ENCODE measurements at places on chromosomes 3 and 15.
A peak's percentile ranks its signal among the peaks of the same experiment; 100 is the strongest.

DNA sequence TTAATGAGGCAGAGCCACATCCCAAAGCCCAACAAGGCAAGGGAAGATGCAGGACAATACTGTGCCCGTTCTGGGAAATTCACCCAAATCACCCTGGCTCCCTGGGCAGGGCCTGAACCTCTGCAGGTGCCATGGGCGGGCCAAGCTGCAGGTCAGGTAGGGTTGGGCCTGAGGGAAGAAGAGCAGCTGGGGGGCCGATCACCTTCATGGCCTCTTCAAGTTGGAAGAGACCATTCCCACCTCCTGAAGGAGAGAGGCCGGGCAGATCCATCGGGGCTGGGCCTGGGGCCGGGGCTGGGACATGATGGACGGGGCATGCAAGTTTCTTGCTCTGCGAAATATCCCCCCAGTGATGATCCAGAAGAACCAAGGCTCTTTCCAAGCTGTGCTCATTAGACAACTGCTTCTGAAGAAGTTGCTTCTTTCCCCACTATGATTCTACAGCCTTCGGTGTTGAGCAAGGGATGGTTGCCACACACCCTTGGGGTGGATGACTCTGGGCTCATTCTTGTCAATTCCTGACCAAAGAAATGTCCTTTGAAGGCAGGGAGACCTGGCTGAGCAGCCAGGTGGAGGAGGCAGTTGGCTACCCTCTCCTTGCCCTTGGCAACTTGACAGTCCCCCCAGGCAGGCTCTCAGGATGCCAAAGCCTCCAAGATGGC, 38.2 kb downstream of the KLHL25 start:
- DNase-seq = no peak

DNA sequence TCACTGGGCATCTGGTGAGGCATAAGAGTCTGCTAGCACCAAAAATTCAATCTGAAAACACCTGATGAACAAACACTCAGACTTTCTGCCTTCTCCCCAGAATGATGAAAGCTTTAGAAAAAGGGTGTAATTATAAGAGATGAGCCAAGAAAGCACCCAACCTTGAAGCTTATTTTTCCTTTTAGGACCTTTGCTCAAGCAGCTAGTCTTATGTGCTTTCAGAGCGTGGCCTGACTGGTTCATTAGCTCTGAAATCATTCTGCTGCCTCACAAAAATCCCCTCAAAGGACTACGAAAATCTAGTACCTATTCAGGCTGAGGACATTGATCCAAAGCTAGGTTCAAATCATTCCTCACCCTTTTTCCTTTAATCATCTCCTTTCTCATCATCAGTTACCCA, 662.3 kb downstream of the MAGI1 start:
- no peak for DNase-seq

DNA sequence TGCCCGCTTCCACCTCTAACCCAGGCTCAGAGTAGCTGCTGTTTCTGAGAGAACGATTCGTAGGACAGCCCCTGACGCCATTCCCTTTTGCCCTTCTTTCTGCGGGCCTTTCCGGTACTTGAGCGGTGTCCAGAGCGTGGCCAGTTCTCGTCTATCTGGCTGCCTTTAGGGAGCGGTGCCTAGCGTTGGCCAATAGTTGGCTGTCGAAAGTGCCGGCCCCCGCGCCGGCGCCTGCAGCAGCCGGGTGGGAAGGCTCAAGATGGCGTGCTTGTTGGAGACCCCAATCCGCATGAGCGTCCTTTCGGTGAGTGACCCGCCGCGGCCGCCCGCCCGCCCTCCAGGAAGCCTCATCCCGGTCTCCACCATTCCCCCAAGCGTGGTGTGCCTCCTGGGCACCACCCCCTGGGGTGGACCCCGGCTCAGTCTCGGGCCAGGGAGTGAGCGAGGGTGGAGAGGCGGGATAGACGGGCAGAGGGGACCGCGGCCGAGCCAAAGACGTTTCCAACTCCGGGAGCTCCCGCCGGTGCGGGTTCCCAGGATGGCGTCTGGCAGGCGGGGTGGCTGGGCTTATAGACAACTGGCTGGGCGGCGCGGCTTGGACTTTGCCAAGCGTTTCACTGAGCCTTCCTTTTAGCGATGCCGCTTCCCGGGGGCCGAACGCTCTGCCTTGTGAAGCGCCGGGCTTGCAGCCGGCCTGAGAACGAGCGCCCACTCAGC, at the start of gene ARMC8:
TSS of gene ARMC8 (plus strand) at position 6 of the 717 bp plus-strand sequence. CDS start at position 260, 254 bp downstream.
- DNase-seq = no peak

GRCh38 chr3:149547413-149547812, 72.9 kb downstream of the TM4SF4 start:
- peak; percentile 84 for DNase-seq

GRCh38 chr3:74491874-74492273, 122.6 kb downstream of the CNTN3 start:
- no peak for DNase-seq

DNA sequence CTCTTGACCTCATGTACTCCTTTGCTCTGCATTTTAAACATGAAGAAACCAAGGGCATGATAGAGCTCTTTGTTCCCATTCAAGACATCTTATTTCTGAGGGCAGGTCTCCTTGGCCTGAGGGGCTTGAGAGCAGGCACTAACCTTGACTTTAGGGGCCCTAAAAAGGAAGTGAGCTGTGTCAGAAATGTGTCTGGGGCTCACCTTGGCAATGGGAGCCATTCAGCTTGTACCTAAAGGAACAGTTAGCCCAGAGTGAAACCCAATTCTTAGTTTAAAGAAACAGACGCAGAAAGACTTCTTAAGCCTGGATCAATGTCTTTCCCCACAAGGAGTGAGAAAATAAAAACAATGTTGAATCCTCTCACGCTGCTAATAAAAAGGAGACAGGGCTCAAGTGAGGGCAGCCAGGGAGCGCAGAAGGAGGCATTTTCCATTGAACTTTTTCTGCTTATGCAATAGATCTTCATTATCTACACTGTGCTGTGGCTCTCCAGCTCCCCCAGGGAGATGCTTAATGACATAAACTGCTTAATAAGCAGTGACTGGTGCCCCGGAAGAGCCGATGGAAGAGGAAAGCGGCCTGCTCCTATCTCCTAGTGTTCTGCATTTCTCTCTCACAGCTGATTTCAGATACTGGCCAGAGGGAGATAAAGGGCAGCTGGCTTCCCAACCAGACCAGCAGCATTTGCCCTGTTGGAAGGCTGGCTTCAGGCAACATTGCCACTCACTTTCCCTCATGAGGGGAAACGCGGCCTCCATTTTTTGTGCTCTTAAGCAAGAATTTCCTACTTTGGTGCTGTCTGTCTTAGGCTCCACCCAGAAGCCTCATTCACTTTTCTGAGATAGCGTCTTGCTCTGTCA, 152.0 kb downstream of the OPA1 start:
- DNase-seq = no peak

GRCh38 chr15:65777843-65778242, 14.2 kb downstream of the DENND4A start:
- DNase-seq = no peak

- DNase-seq = no peak
Observed at GRCh38 chr3:197014942-197015575, 14.6 kb downstream of the MELTF start.

DNA sequence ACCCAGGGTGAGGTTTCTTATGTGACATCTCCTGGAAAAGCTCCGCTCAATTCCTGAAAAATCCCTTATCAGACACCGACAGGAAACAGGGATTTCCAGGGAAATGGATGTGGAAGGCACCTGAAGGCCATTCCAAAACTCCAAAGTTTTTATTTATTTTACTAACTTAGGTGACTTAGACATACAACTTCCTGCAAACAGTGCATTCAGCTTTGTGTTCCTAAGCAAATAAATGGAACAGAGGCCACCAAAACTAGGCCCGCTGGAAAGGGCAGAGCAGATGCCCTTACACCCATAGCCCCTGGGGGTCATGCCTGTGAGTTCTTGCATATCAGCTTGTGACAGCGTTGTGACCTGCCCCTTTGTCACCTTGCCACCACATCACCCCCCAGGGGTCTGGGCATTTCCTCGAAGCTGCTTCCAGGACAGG, 239.4 kb downstream of the XXYLT1 start:
- DNase-seq = no peak

DNA sequence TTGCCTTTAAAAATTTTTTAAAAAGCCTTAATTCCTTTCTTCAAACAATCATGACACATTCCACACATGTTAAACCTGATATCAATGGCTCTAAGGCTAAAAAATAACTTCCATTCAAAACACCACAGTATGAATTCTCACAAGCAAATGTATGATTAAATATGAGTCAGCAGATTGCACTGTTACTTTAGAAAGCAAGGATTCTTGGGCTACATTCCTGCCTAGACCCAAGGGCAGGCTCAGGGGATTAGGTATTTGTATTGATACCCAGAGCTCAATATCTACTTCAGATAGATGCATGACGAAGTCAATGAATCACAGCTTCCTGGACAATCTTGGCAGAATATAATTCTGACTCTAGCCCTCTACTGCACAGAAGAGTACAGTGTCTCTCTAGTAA, 65.7 kb downstream of the RARB start:
- peak; percentile 93 for DNase-seq

DNA sequence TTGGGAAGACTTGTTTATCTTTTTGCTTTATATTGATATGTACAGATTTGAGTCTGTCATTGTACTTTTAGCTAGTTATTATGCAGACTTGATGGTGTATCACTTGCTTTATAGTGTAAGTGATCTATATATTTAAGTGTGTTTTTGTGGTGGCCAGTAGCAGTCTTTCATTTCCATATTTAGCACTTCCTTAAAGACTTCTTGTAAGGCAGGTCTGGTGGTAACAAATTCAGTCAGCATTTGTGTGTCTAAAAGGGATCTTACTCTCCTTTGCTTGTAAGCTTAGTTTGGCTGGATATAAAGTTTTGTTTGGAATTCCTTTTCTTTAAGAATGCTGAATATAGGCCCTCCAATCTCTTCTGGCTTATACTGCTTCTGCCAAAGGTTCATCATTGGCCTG, 322.5 kb upstream of the EPHA6 start:
- no peak for DNase-seq

- no peak for DNase-seq
Observed at GRCh38 chr3:1216856-1217255, 124.0 kb downstream of the CNTN6 start.

GRCh38 chr3:168239287-168239686, 143.6 kb upstream of the GOLIM4 start:
- no peak for DNase-seq

- no peak for DNase-seq
Observed at GRCh38 chr15:33182926-33183325, 11.6 kb downstream of the FMN1 start.

GRCh38 chr3:79351699-79352098, 416.1 kb downstream of the ROBO1 start:
- no peak for DNase-seq

DNA sequence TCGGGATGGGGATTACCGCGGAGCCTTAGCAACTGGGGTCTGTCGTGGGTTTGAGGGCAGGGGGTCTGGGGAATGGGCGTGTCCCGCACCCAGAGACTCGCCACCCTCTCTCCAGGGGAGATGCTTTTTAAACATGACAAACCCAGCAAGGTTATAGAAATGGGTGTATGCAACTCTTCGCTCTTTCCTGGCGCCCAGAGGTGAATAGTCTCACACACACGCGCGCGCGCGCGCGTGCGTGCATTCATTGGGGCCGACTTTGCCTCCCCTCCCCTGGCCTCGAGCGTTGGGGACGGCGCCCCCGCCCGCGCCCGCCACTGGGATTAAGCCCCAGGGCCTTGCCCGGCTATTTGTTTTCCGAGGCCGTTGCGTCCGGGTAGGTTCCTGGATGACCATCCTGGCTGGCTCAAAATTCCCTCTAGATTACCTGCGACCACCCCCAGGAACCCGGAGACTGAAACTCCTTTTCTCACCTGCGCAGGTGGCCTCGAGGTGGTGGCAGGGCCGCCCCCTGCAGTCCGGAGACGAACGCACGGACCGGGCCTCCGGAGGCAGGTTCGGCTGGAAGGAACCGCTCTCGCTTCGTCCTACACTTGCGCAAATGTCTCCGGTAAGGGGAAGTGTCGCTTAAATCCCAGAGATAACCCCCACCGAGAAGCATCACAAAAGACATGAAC, 777 bp downstream of the GPR160 start:
- DNase-seq = no peak

DNA sequence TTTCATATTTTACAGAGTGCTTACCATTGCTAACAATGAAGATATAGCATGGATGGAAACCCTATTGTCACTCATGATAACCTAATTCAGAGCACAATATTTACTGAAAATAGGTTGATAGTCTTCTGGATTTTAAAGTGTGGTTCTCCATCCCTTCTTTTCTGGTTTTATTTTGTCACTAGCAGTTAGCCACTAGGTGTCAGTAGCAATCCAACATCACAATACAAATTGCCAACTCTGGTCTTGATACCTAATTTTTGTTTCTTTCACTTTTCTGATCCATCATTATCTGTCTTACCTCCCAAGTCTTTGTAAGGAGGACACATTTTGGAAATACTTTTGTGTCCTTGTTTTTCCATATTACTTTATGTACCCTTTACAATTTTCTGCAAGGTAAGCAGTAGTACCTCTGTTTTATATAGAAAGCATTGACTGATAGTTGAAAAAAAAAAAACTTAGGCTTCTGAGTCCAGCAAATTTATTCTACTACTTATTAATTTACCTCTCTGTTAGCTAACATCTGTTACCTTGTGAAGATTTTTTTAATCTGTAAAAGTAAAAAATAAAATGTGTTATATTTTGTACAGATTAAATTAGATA, 28.3 kb upstream of the CRYBG3 start:
- peak; percentile 77 for DNase-seq

GRCh38 chr3:84943379-84943778, 15.4 kb upstream of the CADM2 start:
- no peak for DNase-seq

- no peak for DNase-seq
Observed at GRCh38 chr15:44729408-44730127, 6.8 kb upstream of the TRIM69 start.

GRCh38 chr3:128266453-128266852, 113.2 kb downstream of the EEFSEC start:
- no peak for DNase-seq

GRCh38 chr3:133474251-133474801, 74.5 kb downstream of the BFSP2 start:
- peak; percentile 88 for DNase-seq

DNA sequence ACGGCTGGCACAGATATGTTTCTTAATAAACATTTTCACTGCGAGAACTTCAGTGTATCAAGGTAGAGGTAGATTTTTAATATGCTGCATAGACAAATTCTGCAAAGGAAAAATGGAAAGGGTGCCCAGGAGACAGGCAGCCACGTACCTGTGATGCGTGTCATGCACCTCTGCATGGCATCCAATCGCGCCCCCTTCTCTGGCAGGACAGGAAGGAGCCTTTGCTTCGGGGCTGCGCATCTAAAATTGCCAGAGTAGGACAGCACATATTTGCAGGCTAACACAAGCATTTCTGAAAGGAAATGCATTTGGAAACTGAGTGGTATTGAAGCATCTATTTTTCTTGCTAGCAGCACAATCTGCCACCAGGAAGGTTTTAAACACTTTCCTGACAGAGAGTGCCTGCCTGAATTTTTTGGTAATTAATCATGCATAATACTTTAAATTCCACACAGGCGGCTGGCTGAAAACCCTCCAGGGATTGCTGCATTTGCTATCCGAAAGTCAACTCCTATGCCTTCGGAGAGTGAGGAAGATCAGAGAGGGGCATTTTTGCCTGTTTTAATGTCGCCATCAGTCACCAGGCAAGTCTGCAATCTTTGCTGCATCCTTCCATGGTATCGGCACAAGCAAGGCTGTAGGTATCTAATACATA, 165.1 kb upstream of the ATP10A start:
- DNase-seq = peak; percentile 32

- peak; percentile 23 for DNase-seq
Observed at GRCh38 chr15:90031231-90031791, 30.2 kb downstream of the ZNF710 start.

GRCh38 chr3:123667784-123668183, 82.9 kb upstream of the HACD2 start:
- no peak for DNase-seq

- DNase-seq = no peak
Observed at GRCh38 chr15:70289191-70289955, 191.7 kb upstream of the TLE3 start.
